Vagina (tissue), 2 donors: ENCODE measurements at places on chromosomes 7 and 10.

DNA sequence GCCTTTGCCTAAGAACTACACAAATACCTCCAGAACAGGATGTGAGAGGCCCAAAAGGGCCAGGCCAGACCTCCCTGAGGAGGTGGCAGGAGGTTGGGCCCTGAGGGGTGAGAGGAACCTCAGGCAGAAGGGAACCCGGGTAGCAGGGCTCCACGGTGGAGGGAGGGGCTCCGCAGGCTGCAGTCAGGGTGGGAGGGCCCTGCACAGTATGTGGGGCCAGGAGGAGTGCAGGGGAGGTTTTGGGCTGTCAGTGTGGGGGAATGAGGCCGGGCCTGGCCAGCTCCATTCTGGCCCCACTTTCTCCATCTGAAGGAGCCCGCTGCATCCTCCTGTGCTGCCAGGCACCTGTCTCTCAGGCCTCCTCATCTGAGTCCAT, 25.9 kb downstream of the DNAJB12 start:
- no peak for DNase-seq

- no peak for DNase-seq
Measured at GRCh38 chr10:23202779-23203178, 10.7 kb downstream of the PTF1A start.

- DNase-seq: no peak
Measured at GRCh38 chr7:28835800-28836199, 122.3 kb downstream of the TRIL start.

- DNase-seq: no peak
Measured at GRCh38 chr7:94445696-94446194, 51.0 kb downstream of the COL1A2 start.

DNA sequence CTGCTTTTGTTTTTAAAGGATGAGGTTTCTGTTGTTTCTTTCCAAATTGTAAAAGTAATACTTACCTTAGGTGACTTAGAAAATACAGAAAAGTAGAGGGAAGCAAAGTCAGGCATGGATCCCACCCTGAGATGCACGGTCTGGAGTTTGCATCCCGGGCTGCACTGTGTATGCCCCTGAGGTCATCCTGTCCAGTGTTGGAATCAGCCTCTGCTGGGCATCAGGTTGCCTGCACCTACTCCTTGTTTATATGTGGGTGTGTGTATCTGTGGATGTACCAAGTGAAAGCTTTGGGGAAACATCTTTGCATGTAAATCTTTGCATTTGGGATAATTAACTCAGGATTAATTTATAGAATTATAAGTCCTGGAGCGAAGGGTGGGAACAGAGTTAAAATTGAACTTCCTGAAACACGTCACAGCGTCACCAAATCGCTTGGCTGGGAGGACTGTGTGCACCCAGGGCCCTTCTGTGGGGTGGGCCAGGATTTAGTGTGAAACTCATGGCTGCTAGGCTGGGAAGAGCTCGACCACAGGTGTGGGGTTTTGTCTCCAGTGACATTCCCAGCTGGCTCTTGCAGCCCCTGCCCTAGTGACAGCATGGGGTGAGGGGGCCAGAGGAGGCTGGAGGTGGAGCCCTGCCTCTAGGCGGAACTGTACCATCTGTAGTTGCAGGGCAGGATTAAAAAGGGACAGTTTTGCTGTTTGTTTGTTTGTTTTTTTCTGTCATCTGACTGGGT, 27.9 kb downstream of the GTF2IRD1 start:
- DNase-seq: no peak

DNA sequence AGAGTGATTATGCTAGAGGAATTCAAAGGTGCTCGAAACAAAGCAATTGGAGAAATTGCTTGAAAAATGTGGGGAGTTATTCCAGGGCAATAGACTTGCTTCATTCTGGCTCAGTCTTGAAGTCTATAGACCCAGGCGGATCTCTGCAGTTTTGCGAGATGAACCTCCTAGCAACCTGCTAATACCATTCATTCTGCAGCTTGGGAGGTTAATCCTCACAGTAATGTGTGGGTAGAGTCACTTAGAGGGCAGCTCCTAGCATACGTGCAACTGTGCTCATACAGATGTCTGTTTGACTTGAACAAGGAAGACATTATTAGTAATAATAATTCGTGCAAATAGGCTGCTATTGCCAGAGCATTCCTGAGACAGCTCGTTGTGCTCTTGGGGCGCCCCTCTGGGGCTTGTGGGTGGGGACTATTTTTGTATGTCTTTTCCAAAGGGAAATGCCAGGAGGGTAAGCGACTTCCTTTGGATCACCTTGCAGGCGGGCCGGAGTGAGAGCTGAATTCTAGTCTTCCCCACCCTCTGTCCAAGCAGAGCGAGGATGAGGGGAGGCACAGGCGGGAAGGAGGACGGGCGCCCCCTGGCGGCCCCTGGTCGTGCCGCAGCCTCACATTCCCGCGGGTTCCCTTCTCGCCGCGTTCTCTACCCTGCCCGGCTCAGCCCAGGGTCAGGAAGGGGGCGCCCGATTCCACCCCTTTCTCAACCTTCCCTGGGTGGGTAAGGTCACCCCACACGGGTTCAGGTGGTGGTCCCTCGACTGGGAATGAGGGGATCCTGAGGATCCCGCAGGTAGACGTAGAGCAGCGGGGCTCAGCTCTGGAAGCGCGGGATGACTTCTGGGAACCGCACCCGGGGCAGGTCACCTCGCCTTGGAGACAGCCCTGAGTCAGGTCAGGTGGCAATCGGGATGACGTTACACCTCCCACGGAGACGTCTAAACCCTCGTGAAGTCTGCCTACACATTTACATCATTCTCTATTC, 241.5 kb downstream of the PHTF2 start:
- no peak for DNase-seq

DNA sequence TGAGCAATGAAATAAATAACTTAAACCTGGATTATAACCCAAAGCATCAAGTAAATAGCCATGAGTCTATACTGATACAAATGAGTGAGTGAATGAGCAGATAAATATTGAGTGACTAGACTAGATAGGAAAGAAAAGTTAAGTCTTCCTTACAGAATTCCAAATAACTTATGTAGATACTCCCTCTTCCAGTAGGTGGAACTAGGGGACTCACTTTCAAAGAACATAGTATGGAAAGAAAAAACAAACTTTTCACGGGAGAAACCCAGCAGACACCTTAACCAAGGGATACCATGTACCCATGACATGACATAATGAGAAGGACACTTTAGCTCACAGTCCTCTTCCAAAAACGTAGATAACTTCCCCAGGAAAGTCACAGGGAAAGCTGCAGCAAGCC, 32.2 kb downstream of the CSGALNACT2 start:
- no peak for DNase-seq

GRCh38 chr10:67541411-67541810, 154.6 kb downstream of the CTNNA3 start:
- DNase-seq: no peak

DNA sequence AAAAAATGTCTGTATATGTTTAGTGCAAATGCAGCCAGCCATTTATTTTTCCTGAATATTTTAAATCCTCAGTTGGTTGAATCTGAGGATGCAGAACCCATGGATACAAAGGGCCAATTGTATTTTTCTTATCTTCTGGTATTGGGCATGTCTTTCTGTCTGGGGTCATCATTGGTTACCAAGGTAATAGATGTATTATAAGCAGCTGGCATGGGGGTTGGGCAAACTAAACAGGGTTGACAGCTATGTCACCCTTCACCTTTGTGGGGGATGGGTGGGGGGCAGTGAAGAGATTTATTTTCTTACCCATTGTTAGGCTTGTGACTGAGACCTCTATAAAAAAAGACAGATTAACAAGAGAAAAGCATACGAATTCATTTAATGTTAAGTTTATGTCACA, 38.8 kb downstream of the CDHR3 start:
- DNase-seq: no peak

DNA sequence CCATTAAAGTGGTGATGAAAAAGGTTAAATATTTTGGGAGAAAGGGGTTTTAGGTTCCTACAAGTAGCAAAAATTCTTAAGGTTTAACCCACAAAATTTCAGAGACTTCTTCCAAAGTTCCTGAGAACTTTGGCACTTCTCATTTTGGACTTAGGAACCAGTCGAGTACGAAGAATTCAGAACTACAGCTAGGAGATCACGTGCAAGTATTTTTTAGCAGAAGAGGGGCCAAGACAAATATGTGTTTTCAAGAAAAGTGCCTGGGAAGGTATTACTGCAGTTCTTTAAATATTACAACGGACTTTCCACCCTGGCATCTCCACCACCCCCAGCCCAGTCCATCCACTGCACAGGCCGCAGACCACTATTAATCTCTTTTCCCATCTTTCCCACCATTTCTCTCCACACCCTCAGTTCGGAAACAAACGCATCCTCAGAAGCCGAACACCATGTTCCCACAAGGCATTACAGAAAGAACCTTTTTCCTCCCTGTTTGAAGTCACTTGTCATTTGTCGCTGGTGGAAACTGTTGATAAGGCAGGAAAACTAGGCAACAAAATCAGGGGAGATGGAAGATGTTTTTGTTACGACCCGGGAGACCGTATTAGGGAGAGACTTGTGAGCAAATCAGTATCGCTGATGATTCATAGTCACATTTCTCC, 7.1 kb downstream of the INHBA start:
- no peak for DNase-seq

- DNase-seq: no peak
Measured at GRCh38 chr10:52483587-52483986, 169.5 kb downstream of the DKK1 start.

GRCh38 chr7:117385363-117386109, 41.8 kb downstream of the ASZ1 start:
- DNase-seq: no peak
